RPMI8226 (cell line): ENCODE measurements at places on chromosomes 4 and X.
A peak's percentile ranks its signal among the peaks of the same experiment; 100 is the strongest.

DNA sequence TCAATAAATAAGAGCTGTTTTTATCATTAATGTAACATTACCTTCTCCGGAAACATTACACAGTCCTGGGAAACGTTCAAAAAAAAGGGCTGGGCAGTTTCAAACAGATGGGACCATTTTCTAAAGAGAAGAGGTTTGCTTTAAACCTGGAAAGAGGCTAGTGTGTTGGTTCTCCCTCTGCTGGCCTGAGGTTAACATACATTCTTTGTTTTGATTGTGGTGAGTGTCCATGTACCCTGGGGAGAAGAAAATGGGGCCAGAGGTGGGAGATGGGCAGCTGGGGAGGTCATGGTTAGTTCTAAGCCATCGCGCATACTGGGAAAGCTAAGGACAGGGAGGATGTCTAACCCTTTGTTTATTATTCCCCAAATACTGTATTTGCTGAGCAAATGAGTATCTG is 194.7 kb downstream of the CPEB2 start:
- no peak for DNase-seq

DNA sequence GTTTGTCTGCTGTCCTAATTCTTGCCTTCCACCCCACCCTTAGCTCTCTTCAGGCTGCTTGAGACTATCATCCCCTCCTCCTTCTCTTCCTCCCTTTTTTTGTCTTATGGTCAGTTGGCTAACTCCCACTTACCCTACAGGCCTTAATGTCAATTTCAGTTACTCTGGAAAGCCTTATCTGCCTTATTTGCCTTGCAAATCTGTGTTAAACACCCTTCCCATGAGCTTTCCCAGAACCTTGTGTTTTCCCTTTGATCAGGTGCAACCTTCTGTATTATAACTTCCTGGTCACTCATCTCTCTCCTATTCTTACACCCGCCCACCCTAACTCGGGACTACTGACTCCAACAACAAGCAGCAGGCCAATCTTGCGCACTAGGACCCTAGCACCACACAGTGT is 74.8 kb downstream of the COX18 start:
- no peak for DNase-seq

DNA sequence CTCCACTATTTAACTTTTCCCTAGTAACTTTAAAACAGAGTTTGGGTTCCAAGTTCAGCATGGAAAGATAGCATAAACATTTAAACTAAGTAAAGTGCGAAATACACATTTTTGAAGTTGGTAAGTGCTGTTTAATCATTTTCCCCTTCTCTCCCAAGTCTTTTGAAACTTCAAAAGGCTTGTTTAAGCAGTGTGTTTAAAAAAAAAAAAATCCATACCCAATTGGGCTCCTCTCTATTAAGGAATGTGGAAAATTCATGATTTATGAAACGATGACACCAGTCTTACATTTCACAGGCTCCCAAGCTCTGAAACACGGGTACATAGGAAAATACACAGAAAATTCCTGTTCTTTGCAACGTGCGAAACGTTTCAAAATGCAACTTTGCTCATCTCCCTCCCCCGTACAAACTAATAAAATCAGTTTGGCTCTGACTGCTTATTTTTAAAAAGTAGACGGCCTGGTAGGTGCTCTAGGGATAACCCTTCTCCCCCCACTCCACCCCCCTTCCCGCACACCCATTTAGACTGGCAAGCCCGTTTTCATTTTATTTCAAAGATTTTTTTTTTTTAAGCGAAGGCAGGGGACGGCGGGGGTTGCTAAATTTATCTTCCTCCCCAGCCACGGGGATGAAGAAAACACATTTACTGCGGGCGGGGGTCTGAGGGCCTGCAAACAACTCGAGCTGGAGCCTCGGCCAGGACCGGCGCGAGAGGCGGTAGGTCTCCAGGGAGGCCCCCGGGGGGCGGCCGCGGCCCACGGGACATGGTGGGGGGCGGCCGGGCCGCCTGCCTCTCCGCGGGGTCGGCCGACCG is 786 bp upstream of the ZFX start:
- DNase-seq: peak; percentile 43

DNA sequence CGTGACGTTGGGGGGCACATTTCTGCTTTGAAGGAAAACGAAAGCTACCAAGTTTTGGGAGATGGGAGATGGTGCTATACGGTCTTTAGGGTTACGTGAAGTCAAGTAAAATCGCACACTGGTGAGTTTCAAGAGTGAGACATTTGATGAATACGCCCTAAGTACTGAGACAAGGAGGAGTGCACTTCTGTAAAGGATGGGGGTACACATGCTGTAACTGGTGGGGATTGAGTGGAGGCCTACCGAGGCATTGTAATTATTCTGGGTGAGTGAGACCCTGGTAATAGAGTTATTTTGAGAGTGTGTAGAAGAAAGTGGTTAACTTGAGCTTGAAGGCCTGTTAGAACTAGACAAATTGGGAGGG is 536 bp downstream of the SH3BGRL start:
- peak; percentile 32 for DNase-seq

- DNase-seq: no peak
Observed at GRCh38 chr4:76585272-76585671, 150.2 kb downstream of the SHROOM3 start.

GRCh38 chrX:23821847-23822246 is 38.9 kb downstream of the SAT1 start:
- DNase-seq: no peak

GRCh38 chr4:22504922-22505321 is 10.9 kb downstream of the ADGRA3 start:
- DNase-seq: no peak
